ENCODE measurements at places on chromosomes 1 and 21.

GRCh38 chr1:110328274-110328673 is 10.9 kb upstream of the RBM15 start:
- DNase-seq: no peak
- H3K4me3 ChIP-seq: no peak overlapping the region
- H3K4me1 ChIP-seq: no peaks in the 10 kb centered on the region
- no peak overlapping the region for H3K27ac ChIP-seq
- H3K27me3 ChIP-seq: no peaks in the 10 kb centered on the region

- DNase-seq: peak; percentile 94
- H3K4me3 ChIP-seq: no peak overlapping the region
- H3K27me3 ChIP-seq: no peaks in the 10 kb centered on the region
- peak overlapping the region; percentile 85 for H3K27ac ChIP-seq
- peaks cover 26% of the 10 kb centered on the region for H3K4me1 ChIP-seq
- H3K36me3 ChIP-seq: no peaks in the 10 kb centered on the region
Measured at GRCh38 chr1:64133036-64133435, 70.4 kb upstream of the UBE2U start.

DNA sequence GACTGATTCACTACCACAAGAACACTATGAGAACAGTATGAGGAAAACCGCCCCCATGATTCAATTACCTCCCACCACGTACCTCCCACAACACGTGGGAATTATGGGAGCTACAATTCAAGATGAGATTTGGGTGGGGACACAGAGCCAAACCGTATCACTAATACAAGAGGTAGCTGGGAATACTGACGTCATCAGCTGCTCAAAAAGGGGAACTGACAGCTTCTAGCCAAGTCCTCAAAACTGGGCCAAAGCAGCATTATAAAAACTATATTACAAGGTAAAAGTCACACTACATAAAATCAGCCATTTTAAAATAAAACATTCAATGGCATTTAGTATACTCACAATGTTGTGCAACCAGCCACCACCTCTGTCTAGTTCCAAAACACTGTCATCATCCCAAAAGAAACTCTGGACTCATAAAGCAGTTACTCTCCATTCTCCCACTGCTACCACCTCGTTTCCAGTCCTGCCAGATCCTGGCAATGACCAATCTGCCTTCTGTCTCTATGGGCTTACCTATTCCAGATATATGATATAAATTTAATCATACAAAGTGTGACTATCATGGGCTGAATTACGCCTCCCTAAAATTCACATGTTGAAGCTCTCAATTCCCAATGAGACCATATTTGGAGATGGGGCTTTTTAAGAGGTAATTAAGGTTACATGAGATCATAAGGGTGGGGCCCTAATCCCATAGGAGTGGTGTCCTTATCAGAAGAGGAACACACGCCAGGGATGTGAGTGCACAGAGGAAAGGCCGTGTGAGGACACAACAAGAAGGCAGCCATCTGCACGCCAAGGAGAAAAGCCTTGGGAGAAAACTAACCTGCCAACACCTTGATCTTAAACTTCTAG is 192.1 kb downstream of the SETD4 start:
- H3K36me3 ChIP-seq: no peaks in the 10 kb centered on the region
- no peak overlapping the region for H3K27ac ChIP-seq
- H3K4me3 ChIP-seq: no peak overlapping the region
- no peak for DNase-seq
- H3K4me1 ChIP-seq: no peaks in the 10 kb centered on the region
- no peaks in the 10 kb centered on the region for H3K27me3 ChIP-seq

DNA sequence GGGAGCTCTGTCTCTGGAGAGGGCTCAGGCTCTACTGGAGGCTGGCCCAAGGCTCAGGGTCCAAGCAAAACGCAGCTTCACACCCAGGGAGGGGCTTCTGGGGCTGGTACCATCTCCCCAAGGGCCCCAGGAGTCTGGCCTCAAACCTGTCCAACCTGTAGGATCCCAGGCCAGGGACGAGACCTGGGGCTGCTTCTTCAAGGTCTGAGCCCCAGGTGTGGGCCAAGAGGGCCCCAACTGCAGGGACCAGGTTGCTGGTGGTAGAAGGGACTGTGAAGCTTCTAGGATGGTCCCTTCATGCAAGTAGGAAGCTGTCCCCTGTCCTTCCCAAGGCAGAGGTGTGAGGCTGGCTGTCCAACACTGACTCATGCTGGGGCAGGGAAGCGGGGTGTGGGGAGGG is 7.8 kb upstream of the MMEL1 start:
- H3K36me3 ChIP-seq: no peaks in the 10 kb centered on the region
- no peak for DNase-seq
- H3K4me1 ChIP-seq: no peaks in the 10 kb centered on the region
- no peak overlapping the region for H3K4me3 ChIP-seq
- H3K27me3 ChIP-seq: no peaks in the 10 kb centered on the region
